ENCODE measurements at places on chromosomes 12 and 14.

- no peak for DNase-seq
Observed at GRCh38 chr14:100048786-100049185, 16.4 kb upstream of the EVL start.

DNA sequence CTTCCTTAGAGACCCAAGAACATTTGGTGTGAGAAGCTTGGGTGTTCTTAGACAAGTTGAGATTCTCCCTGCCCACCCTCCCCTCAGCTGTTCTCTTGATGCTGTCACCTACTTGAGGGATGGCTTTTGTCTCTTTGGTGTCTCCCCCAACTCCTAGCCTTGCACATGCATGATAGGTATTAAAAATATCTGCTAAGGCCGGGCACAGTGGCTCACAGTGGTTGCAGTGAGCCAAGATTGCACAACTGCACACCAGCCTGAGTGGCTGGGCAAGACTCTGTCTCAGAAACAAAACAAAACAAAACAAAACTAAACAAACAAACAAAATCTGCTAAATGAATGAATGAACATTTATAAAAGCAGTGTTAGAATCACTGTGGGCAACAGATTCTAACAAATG, 261.1 kb downstream of the AKAP6 start:
- no peak for DNase-seq

GRCh38 chr14:105378873-105379685, 19.3 kb upstream of the TEX22 start:
- no peak for DNase-seq

DNA sequence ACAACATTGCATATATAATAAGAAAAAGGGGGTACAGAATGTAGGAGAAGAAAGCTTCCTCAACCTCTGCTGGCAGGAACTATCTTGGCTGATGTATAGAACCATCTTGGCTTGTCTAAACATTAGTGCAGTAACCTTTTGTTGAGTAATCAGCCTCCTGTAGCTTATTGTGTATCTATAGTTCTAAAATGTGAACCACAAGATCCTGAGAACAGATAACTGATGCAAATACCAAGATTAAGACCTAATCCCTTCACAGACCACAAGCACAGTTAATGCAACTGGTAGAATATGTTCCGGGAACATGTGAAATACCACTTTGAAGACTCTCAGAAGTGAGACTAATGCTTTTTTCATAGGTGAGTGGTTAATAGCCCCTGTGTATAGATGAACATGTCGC, 50.7 kb upstream of the KCNC2 start:
- no peak for DNase-seq

DNA sequence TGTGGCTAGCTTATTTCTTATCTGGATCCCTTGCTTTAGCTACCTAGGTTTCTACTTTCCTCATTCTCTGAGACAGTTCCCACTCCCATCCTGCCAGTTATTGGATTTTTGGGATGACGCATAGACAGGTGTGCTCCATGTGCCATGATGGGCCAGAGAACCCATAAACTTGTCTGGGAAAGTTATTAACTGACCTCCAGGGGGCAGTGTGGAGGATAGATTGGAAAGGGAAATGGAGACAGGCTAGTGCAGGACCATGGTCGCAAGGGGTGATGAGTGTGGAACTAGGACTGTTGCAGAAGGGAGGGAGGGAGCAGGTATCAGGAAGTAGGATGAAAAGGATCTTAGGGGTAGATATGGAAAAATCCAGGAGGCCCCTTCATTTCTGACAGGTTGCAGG, 80.3 kb downstream of the ESRRB start:
- no peak for DNase-seq

GRCh38 chr12:45651029-45651428, 78.5 kb upstream of the ARID2 start:
- DNase-seq, result no peak

- DNase-seq, result no peak
Observed at GRCh38 chr14:72715850-72716228, 178.1 kb downstream of the DPF3 start.

DNA sequence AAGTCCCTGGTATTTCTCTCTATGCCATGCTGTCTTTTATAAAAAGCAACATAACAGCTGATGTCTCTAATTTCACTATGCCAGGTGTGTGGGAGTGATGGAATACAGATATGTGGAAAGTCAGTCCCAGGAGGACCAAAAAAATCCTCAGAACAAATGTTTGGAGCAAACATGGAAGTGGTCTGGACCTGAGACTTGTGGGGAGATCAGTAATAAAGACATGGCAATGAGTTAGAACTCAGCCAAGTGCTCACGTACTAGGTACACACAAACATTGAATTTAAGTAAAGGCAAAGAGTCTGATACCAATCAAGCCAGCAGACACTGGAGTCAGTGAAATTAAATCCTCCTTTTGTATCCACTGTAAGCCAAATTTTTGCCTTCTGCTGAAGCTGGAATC, 223.6 kb downstream of the ALG10B start:
- no peak for DNase-seq

GRCh38 chr12:43011383-43011926, 421.9 kb upstream of the PRICKLE1 start:
- no peak for DNase-seq

- DNase-seq, result no peak
Observed at GRCh38 chr12:6370576-6370935, 4.8 kb downstream of the SCNN1A start.

DNA sequence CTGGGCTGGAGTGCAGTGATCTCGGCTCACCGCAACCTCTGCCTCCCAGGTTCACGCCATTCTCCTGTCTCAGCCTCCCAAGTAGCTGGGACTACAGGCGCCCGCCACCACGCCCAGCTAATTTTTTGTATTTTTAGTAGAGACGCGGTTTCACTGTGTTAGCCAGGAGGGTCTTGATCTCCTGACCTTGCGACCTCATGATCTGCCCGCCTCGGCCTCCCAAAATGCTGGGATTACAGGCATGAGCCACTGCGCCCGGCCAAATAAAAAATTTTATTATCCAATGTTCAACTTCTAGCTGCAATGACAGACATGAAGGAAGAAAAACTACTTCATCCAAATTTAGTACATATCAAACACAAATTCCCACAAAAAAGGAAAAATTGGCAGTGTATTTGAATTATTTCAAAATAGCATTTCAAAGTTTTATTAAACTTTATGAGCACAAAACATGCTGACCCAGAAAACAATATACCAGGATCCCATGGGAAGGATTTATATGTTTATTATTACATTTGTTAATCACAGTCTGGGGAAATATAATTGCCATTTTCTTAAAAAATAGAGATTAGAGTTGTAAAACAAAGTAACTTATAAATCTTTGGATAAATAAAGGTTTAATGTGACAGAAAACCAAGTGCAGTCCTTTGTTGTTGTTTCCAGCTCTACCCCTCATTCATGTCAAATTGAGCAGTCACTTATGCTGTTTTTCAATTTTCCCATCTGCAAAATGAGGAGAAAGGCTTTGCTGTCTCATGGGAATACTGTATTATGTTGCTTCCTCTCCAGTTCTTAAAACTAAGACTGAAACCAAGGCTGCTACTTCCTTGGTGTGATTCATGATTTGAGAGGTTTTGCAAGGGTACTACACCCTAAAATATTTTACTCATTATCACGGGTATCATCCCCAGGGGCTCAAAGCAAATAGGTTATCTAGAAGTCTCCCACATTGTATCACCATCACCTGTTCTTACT, 155.2 kb upstream of the AVPR1A start:
- DNase-seq, result no peak

DNA sequence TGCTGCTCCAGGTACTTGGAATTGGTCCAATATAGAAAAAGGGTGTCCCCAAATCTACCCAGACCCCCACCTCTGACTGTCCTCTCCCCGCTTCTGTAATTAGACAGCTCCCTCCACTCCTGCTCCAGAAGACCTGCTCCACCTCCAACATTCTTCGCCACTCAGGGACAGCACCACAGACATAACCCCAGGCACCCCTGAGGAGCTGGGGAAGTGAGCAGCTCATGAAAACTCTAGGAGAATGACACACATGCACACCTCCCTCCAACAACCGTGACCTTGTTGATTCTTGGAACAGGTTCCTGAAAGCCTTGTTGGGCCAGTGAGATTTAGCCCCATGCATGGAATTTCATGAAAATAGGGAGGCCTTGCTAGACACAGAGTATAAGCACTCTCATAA, 8.2 kb downstream of the KRT4 start:
- DNase-seq, result no peak

DNA sequence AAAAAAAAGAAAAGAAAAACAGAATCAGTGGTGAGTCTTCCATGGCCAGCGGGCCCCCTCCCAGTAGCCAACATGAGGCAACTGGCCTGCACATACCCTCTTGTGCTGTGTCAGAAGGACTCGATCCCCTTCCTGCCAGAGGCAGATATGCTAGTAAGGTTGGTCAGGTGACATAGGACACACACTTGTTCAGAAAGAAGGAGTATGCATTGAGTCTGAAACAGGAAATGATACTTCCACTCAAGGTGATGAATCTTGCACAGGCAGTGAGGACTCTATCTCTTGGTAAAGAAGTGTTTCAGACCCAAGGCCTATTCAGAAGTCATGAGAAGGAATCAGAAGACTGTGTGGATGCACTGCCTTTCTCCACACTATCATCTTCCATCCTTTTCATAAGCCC, 269.7 kb upstream of the FAR2 start:
- no peak for DNase-seq

- no peak for DNase-seq
Observed at GRCh38 chr14:56237398-56237797, 119.2 kb downstream of the PELI2 start.

DNA sequence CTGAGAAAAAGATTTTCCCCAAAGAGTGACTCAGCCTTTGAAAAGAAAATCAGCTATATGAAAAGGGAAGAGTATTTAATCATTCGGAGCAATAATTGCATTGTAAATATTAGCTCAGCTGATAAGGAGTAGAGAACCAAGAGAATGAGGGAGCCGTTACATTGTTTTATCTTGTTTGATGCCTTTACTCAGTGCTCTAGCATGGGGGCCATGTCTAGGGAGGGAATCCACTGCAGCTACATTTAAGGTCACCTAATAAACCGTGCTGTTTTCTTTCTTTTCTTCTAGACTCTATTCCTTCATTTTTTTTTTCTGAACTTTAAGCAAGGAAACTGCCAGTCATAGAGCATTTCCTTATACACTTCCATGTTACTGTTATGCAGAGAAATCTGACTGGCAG, 447.0 kb downstream of the DIO2 start:
- DNase-seq, result no peak

DNA sequence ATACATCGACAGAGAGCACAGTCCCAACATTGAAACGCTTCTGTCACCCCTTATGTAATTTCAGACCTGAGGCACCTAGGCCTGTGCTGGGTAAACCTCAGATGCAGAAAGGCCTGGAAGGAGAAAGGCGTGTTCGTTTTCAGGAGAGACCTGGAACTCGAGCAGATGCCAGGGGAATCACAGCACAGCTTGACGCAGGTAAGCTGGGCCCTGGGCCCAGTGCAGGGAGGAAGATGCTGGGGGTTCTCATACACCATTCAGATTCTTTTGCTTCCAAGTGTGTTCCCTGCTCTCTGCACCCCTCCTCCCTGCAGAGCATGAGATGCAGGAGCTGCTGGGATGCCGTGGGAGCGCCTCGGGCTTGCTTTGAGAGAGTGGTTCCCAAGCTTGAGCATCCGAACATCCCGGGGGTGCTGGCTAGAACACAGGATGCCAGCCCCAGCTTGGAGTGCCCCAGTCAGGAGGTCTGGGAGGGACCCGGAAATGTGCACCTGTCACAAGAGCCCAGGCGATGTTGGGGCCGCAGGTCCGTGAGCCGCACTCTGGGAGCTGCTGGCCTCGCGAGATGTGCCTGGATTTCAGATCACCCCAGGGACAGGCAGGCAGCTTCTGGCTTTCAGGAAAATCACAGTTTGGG, 35.9 kb downstream of the FZD10 start:
- DNase-seq, result no peak

GRCh38 chr12:90915353-90915752, 39.6 kb downstream of the CCER1 start:
- DNase-seq, result no peak

Measured in AG09319 (cell line).